ENCODE measurements at places on chromosomes 3 and 15. TPM values are rescaled to one million over a fixed set of nuclear protein-coding genes. Genes with fewer than 3 reads are reported as not detected.

TFRC gene
- total RNA-seq, result 61.2 TPM

RBP2 gene
- not detected for total RNA-seq

GRCh38 chr3:126527006-126527405, 3.1 kb downstream of the CHST13 start:
- DNase-seq, result no peak

GRCh38 chr3:34212656-34213055, 414.2 kb downstream of the PDCD6IP start:
- no peak for DNase-seq

DNA sequence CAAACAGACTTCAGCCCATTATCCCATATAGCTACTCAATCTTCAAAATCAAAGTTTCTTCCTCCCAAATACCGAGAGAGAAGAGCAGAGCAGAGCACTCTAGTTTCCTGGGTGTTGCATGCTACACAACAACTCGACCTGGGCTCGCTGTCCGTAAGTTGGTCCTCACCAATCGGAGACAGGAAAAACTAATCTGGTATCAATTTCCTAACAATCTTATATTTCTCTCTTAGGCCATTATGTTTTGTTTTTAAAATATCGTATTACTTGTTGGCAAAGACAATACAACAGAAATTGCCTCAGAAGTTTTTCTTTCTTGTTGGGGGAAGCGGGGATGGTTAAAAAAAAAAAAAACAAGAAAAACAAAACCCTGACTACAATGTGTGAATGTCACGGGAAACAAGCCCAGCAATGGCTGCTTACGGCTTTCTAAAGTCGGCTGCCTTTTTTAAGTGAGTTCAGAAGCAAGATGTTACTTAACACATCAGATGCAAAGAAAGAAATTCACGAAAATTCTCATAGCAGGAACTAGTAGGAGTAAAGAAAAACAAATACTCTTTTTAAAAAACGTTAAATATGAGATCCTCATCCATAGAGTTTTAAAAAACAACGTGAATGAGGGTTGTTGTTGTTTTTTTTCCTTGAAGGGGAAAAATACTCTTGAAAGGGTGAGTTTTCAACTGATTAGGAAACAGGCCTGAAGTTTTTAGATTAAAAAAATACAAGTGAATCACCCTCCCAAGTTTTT, 1.9 kb downstream of the VGLL4 start:
- no peak for DNase-seq

DNA sequence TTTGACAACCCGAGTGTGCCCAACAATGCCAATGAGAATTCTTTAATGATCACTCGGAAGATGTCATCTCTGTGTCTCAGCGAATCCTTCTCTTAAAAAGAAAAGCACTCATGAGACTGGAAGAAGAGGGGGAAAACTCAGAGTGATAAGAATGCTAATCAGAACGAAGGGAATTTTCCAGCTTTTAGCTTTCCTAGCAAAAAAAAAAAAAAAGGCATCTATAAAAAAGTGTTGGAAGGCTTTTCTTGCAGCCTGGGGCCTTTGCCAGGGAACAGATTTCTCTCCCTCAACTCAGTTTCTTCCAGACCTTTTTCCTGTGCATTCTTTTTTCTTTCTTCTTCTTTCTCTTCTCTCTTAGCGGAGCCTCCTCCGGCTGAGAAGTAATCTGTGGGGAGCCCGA, 80.5 kb upstream of the NEO1 start:
- DNase-seq, result no peak

GRCh38 chr3:52291508-52292181, 4.0 kb downstream of the GLYCTK start:
- DNase-seq, result no peak

DNA sequence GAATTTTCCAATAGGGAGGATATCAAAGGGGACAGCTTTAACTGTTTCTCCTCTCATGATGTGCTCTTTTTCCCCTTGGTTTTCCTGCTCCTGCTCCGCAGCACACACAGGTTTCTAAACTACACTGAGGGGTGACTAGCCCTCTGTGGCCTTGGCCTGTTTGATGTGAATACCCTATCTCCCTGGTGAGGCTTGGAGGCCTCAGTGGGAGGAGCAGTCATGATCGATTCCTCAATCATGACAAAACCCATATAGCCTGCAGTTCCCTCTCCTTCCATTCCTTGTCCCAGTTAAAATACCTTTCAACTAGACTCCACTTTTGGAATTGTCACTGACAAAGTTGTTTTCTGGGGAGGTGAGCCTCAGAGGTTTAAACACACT, 24.0 kb upstream of the USP3 start:
- DNase-seq, result no peak

DNA sequence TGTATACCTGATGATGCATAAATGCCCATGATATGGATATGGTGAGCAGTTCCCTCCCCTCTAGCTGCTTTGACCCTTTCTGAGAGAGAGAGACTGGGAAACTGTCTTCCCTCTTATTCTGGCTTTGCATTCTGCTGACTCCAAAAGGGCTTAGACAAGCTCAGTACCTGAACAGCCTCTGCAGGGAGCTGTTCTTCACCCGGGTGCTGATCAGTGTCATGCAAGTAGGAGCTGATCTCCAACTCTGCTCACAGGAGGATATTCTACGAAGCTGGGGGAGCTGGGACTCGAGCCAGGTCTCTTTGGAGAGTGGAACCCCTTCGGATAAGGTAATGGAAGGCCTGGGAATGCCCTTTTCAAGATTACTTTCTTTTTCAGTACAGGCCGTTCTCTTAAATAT, 237.1 kb downstream of the RYR3 start:
- no peak for DNase-seq

GRCh38 chr15:58587486-58587885, 155.7 kb downstream of the LIPC start:
- no peak for DNase-seq

- no peak for DNase-seq
Observed at GRCh38 chr3:122944671-122945161, 82.8 kb downstream of the SEMA5B start.

GRCh38 chr15:97517737-97518136, 442.8 kb upstream of the ARRDC4 start:
- DNase-seq, result no peak
